ENCODE measurements at places on chromosomes 6 and 20. TPM values are rescaled to one million over a fixed set of nuclear protein-coding genes. Genes with fewer than 3 reads are reported as not detected.

Gene COL21A1
- not detected for total RNA-seq

Gene RNF182
- not detected for total RNA-seq

Gene MMP24OS
- 44.2 TPM for total RNA-seq

Gene TRIM31
- 0.12 TPM for total RNA-seq

Gene OR2H1
- total RNA-seq, result not detected

Gene ZBTB12
- total RNA-seq, result 0.88 TPM

Gene TM9SF4
- 56.7 TPM for total RNA-seq

Gene CLVS2
- total RNA-seq, result not detected

Gene CD40
- total RNA-seq, result 3.6 TPM

Gene SAPCD1
- total RNA-seq, result 18.0 TPM

Gene HAO1
- total RNA-seq, result not detected

Gene NXT1
- 45.7 TPM for total RNA-seq

Gene SLC13A3
- not detected for total RNA-seq

Gene PI16
- total RNA-seq, result 0.14 TPM

Gene BEND3
- total RNA-seq, result 3.2 TPM

Gene CRISP3
- total RNA-seq, result not detected

Gene OPRM1
- total RNA-seq, result not detected

Gene RSPH3
- total RNA-seq, result 6.1 TPM

Gene CST4
- total RNA-seq, result not detected

Gene ZBTB22
- total RNA-seq, result 14.9 TPM

Gene IL17F
- 12.3 TPM for total RNA-seq
